ENCODE measurements at places on chromosomes 1 and 21.
A peak's percentile ranks its signal among the peaks of the same experiment; 100 is the strongest.

GRCh38 chr1:246734866-246735265 is 10.7 kb downstream of the SCCPDH start:
- no peak for DNase-seq

DNA sequence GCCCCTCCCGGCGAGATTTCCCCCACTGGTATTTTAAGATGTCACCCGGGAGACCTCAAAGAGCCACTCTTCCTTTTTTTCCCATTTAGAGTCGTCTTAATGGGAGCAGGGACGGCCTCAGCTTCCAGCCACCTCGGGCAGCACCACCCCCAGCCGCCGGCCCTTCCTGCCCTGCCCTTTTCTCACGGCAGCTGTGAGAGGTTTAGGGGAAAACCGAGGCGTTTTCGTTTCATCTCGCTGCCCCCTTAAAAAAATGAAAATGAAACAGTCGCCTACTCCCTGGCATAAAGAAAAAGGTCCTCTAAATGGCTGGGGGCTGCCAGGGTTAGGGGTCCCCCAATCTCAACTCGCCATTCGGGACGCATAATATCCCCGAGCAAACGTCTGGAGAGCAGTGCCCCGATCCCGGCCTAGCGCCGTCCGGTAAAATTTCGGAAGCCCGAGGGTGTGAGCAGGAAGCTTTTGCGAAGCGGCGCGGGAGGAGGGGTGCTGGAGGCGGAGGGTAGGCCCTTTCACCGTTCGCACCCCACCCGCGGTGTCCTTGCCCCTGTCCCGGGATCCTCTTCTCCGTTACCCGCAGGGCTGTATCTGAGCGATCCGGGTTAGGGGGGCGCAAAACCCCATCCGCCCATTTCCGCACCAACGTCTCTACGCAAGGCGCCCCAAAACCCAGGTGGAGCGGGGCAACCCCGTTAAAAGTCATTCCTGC is 1.2 kb downstream of the RUNX3 start:
- peak; percentile 22 for DNase-seq

GRCh38 chr1:184597650-184598357 is 156.9 kb downstream of the EDEM3 start:
- DNase-seq, result no peak

- DNase-seq, result no peak
These were observed 16.3 kb downstream of the L1TD1 start for GRCh38 chr1:62210960-62211359.

GRCh38 chr1:206660136-206660535 is 24.6 kb upstream of the MAPKAPK2 start:
- no peak for DNase-seq
